Neural progenitor cell (in vitro differentiated cells): ENCODE measurements at places on chromosomes 3 and 15.

DNA sequence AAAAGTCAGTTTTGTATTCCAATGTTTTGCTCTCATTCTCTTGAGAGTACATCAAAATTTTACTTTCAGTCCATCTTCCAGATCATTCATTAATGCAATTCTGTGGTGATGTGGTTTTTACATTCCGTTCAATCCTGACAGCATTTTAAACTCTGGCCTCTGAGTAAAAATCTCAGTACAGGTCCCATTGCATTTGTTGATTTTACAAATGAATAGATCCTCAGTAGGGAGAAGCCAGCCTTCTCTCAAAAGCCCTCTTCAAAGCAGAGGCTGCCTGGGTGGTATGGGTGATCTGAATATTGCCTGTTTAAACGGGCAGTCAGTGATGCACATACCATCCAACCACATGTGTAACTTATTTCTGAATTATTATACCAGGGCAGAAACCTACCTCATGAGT, 72.5 kb upstream of the TSC22D2 start:
- no peak for DNase-seq

- DNase-seq = no peak
Observed at GRCh38 chr3:107772016-107772415, 249.3 kb downstream of the BBX start.

DNA sequence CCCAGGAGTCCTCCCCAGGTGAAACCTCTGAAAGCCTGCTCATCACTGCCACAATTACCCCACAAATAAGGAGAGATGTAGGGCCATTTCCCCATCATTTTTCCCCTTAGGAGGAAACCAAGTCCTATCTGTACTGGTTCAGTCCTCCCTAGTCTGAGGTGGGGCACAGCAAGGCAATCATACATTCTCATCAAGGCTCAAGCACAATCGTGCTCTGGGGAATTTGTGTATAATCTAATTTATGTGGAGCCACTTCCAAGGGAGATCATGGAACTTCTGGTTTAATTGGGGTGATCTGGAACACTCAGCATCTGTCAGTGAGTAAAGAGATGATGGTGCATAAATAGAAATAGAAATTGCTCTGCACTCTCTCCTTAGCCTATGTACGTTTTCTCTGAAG, 546.9 kb downstream of the IGSF11 start:
- DNase-seq = no peak

GRCh38 chr15:37219211-37219701, 118.9 kb upstream of the MEIS2 start:
- no peak for DNase-seq

GRCh38 chr3:140597792-140598191, 80.1 kb upstream of the TRIM42 start:
- DNase-seq = no peak

DNA sequence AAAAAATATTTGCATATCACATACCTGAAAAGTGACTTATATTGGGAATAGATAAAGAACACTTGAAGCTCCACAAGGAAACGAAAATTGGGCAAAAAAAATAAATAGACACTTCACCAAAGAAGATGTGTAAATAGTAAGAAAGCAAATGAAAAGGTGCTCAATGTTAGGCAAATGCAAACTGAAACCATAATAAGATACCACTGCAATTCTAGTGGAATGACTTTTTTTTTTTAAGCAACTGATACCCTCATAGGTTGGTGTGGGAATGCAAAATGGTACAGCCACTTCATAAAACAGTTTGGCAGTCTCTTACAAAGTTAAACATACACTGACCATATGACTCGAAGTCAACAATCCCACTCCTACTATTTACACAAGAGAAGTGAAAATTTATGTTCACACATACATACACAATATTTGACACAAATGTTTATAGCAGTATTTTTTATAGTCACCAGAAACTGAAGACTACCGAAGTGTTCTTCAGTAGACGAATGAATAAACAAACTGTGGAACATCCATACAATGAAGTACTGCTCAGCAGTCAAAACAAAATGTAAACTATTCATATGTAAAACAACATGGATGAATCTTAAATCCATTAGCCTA, 176.3 kb downstream of the ZMAT3 start:
- no peak for DNase-seq

GRCh38 chr3:45078910-45079522, 52.9 kb downstream of the CLEC3B start:
- DNase-seq = no peak

GRCh38 chr3:76470285-76470684, 569.6 kb upstream of the ROBO2 start:
- DNase-seq = no peak

DNA sequence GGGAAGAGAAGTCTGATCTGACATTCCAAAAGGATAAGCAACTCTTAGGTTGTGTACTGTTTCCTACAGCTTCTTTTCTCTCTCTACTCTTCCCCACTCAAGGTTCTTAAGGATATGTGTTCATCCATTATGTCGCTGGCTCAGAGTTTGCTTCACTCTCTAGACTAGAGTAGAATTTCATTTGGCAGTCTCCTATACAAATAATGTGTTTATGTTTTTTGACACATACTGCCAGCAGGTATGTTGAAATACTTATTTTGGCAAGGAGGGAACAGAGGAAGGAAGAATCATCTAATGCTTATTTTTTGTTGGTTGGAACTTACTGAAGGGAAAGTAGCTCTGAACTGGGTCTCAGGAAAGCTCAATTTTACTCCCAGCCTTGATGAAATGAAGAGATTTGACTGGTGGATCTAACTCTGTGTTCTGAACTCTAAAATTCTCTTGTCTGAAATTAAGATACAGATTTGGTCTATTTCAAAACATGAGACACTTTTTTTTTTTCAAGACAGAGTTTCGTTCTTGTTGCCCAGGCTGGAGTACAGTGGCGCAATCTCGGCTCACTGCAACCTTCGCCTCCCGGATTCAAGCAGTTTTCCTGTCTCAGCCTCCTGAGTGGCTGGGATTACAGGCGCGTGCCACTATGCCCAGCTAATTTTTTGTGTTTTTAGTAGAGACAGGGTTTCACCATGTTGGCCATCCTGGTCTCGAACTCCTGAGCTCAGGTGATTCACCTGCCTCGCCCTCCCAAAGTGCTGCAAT, 7.6 kb upstream of the EMC3 start:
- no peak for DNase-seq

DNA sequence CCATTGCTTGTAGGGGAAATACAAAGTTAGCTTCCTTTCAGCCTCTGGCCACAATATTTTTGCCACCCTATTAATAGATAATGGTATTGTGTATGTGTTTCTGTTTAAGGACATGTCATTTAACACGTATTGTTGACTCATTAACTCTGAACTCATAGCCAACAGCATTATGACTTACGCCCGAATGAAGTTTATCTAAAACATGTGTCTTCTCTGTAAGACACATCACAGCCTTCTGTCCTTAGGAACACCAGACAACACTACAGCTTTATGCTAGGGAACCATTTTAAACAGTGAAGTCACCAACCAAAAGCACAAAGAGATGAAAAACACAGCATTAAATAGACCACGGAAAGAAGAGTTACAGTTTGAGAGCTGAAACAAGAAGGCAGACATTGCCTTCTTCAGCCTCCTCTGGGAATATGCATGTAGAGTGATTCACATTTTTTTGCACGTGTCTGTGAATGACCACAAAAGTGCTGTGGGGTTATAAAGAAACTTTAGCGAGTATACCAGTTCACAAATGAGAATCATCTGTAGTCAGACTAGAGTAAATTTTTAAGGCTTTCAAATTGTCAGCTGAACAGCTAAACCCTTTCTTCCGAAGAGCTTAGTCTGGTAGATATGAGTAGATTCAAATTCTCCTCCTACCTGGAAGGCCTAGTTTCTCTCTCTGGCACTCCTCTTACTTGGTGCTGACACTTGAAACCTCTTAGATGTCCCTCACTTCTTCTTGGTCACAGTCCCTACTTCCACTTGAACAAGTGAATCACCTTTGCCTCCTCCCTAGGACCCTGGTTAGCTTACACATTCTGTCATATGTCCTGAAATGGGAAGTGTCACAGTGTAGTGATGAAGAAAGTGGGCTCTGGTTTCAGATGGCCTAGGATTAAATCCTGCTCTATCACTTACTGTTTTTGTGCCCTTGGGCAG, 32.2 kb downstream of the MCTP2 start:
- DNase-seq = no peak

GRCh38 chr3:1692428-1692827, 406.2 kb upstream of the CNTN4 start:
- DNase-seq = no peak

- DNase-seq = no peak
Observed at GRCh38 chr3:186530415-186530814, 13.8 kb downstream of the CRYGS start.

GRCh38 chr3:78434801-78435200, 1333.0 kb downstream of the ROBO1 start:
- no peak for DNase-seq

- DNase-seq = peak; percentile 90
Observed at GRCh38 chr15:28885630-28886430, at the start of gene APBA2. Gene APBA2, plus strand, starts transcription at chr15:28885974. Its CDS starts 167,911 bp downstream, at chr15:29053885.
